ENCODE measurements at places on chromosomes 12 and 14. TPM values are rescaled to one million over a fixed set of nuclear protein-coding genes. Genes with fewer than 3 reads are reported as not detected.

BMP4 gene
- total RNA-seq: 6.2 TPM

POU6F1 gene
- total RNA-seq: 94.9 TPM

KCNMB4 gene
- total RNA-seq: 26.9 TPM

AMN gene
- total RNA-seq: 1.1 TPM

SAV1 gene
- total RNA-seq: 23.5 TPM

TDG gene
- 14.4 TPM for total RNA-seq

PROX2 gene
- 0.23 TPM for total RNA-seq

C1QL4 gene
- total RNA-seq: not detected

EML5 gene
- 15.3 TPM for total RNA-seq

ZNF84 gene
- 66.4 TPM for total RNA-seq

DPF3 gene
- 21.6 TPM for total RNA-seq

CD27 gene
- not detected for total RNA-seq

TAS2R42 gene
- not detected for total RNA-seq

CFAP54 gene
- 8.9 TPM for total RNA-seq

CELA1 gene
- not detected for total RNA-seq

KRT8 gene
- 0.79 TPM for total RNA-seq

FAM90A1 gene
- total RNA-seq: 1.1 TPM

AMIGO2 gene
- total RNA-seq: 4.7 TPM

PLEKHD1 gene
- total RNA-seq: 3.2 TPM

TGM1 gene
- total RNA-seq: 8.6 TPM

KRT78 gene
- total RNA-seq: not detected

SELPLG gene
- 10.2 TPM for total RNA-seq
